Fibroblast of pulmonary artery (primary cell): ENCODE measurements at places on chromosomes 4 and X.

DNA sequence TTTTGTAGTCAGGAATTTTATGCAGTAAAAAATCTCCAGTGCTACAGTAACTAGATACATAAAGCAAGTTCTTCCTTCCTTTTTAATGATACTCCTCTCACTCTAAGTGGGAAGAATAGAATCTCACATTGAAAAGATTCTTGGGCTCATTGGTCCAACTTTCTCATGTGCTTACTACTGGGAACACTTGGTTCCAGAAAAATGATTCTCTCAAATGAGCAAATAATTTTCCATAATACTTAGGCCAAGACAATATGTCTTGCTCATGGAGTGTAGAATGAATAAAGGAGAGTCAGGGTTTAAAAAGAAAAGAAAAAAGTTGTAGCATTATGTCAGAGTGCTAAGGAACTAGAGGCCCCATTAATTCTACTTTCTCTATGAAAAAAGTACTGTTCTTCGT is 197.8 kb downstream of the RASL11B start:
- no peak for DNase-seq

- DNase-seq = no peak
Measured at GRCh38 chr4:151841107-151841506, 80.3 kb upstream of the GATB start.

DNA sequence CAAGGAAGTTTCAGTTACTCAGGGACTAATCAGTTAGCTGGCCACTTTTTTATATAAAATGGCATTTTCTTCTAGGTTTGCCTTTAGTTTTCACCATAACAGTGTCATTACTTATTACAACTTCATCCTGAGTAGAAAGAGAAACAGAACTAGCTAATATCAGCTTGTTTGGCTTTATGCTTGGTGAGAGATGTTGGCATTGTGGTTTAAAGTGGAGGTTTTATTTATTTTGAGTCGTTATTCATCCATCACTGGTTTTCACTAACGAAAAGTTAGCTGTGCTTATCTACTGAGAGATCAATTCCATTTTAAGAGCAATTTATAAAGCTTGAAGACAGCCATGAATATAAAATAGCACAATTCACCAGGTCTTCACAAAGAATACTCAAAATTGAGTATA is 714.5 kb downstream of the GRID2 start:
- no peak for DNase-seq

DNA sequence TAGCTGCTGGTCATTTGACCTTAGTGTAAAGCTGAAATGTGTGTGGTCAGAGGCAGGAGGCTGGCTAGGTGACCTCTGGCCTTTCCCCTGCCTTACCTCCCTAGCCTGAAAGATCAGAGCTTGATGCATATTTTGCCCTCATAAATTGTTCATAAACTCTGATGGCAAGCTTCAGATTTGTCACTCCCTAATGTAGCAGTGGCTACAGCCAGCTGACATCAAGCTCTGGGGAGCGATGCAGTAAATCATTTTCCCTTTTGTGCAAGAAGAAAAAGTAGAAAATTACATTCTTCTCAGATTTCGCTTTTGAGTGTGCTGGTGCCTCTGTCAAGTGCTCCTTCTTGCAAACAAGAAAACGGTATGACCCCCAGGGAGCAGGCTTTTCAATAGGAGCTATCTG is 87.7 kb upstream of the MAGEA4 start:
- no peak for DNase-seq

DNA sequence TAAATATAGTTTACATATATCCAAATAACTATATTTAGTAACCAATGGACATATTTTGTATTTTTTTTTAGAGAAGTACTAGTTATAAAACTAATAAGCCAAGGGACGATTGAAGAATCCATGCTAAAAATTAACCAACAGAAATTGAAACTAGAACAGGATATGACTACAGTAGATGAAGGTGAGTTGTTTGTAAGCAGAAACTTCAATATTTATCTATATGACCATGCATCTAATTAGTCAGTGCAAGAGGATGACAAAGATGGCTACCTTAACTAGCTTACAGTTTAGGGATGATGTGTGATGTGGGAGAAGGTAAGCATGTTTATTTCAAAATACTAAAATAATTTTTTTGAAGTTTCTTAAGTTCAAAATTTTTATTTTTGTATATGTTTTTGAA is 57.7 kb downstream of the HPGDS start:
- DNase-seq = no peak

GRCh38 chr4:169202145-169202699 is 68.5 kb downstream of the SH3RF1 start:
- DNase-seq = no peak

GRCh38 chr4:143721317-143721716 is 20.8 kb upstream of the FREM3 start:
- DNase-seq = peak; percentile 16

GRCh38 chrX:148854306-148854705 is 353.9 kb downstream of the AFF2 start:
- DNase-seq = no peak

DNA sequence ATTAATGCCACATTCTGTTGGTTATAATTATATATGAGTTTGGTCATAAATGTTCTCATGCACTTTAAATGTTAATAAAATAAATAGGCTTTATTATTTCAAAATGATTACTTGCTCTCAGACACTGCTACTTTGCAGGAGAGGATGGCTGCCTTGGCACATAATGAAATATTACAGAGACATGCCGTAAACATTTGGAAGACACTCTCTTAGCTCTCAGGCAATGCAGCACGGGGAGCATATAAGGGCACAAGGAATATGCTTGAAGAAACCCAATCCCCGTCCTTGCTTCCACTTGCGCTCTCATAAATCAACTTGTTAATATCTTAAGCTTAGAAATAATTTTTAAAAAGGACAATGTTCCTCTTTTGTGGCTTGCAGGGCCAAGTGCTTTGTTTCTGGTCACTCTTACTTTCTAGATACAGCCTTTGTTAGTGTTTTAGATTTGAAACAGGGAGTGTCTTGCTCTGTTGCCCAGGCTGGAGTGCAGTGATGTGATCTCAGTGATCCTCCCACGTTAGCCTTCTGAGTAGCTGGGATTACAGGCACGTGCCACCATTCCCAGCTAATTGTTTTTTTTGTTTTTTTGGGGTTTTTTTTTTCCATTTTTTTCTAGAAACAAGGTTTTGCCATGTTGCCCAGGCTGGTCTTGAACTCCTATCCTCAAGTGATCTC is 445.0 kb downstream of the SPRY1 start:
- no peak for DNase-seq

DNA sequence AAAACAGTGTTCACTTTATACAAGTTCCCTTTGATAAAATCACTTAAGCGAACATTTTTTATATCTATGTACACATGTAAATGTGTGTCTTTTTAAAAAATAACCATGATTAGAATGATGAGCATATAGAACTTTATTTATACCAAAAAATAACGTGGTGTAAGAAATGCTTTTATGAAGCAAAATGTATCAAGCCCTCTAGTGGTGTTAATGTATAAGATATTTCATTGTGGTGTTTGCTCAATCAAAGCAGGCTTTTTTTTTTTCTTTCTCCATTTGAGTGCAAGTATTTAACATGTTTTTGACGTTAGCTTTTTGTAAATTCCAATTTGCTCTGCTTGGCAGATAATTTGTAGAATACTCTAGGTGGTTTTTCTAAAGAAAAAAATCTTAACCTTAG is 2092.4 kb upstream of the TENM3 start:
- no peak for DNase-seq

DNA sequence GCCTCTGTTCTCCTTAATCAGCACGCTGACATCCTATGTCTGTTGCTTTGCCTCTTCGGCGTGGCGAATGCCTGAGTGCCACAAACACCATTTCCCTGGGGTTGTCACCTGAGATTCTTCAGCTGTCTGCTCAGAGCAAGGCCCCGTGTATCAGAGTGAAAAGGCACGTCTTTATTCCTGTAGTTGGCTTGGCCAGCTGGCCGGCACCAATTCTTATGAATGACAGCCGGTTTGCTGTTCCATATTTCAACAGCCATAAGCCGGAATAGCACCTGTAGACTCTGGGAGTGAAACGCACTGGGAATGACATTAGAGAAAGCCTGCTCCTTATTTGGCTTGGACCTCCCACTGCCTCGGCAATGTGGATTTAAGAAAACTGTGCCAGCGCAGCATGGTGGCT is 89.3 kb downstream of the MGST2 start:
- DNase-seq = no peak

GRCh38 chrX:136227948-136228838 is 23.0 kb downstream of the MAP7D3 start:
- no peak for DNase-seq

DNA sequence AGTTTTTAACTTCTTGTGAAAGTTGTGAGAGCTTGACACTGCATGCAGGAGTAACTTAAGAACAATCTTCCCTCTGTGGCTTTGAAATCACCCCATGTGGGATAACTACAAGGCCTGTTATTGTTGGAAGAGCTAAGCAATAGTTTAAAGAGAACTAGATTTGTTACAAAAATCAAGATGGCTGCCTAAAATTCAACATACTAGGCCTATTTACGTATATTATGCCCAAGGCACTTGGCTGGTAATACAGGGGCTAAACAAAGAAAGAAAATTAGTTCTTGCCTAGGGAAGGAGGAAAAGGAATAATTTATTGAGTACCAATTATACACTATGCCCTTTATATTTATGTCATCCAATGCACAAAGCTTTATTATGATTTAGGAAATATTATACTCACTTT is 36.1 kb downstream of the DMD start:
- DNase-seq = no peak
